Hematopoietic multipotent progenitor cell (in vitro differentiated cells): ENCODE measurements at places on chromosomes 7 and 10.

- no peak for DNase-seq
Measured at GRCh38 chr10:49362596-49363260, 33.2 kb downstream of the DRGX start.

- DNase-seq = no peak
Measured at GRCh38 chr10:52322936-52323335, 8.9 kb downstream of the DKK1 start.

DNA sequence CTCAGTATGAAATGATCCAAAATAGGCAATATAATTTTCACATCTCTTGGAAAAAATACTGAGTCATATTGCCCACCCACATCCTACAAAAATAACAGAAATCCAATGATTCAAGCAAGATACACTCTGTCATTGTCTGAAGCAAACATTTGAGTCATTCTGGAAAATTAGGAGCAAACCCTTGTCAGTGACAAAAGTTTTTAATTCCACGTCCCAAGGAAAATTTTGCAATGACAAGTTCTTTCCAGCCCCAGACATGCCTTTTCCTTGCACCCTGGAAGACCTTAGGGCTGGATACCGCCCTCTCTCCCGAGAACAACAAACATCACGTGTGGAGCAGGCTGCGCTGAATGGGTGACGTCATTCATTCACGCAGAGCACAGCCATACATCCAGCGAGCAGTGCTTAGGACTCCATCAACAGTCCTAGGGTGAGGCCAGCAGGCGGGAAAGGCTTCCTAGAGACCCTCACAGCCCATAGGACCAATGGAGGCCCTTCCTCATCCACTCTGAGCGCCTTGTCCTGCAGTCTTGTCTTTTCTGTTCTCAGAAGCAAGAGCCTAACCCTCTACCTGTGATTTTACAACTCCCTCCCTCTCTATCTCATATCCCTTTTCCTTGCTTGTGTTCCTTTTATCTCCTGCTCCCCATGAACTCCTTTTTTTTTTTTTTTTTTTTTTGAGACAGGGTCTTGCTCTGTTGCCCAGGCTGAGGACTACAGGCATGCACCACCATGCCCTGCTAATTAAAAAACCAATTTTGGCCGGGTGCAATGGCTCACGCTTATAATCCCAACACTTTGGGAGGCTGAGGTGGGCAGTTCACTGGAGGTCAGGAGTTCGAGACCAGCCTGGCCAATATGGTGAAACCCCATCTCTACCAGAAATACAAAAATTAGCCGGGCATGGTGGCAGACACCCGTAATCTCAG, 23.5 kb upstream of the KDM7A start:
- no peak for DNase-seq

DNA sequence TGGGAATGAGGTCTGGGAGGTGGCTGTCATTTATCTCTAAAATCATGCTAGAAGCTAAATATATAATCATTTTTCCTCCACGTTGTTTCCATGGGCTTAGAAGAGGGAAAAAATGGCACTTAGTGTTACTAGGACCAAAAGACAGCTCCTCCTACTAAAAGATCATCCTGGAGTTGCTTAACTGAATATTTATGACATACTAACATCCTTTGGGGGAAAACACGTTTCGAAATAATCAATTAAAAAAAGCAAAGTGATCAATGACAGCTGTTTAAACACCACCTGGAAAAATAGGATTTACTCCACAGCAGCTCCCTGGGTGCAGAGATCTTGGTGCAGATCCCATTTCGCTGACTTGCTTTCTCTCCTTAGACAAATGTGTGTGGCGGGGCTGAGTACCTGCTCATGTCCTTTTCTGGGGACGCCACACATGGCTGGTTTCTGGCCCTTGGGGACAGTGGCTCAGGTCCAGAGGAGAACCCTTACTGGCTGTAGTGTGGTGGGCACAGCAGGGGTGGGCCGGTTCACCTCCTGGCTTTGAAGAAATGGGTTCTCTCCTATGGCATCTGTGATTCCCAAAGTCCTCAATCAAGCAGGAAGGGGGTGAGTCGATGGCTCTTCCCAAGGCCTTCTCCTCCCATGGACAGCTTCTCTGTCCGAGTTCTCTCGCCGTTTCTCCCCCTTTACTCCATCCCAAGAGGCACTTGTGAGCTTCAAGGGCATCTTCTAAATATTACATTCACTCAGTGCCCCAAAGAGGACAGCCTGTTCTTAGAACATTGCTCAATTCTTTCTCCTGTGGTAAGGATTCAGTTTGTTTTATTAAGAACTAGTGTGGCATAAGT, 156.4 kb upstream of the KLF14 start:
- no peak for DNase-seq

GRCh38 chr7:157355784-157356511, 19.1 kb downstream of the DNAJB6 start:
- DNase-seq = no peak

- no peak for DNase-seq
Measured at GRCh38 chr7:118252087-118252486, 27.6 kb downstream of the ANKRD7 start.

- DNase-seq = no peak
Measured at GRCh38 chr10:126783806-126784557, 113.5 kb upstream of the C10orf90 start.

DNA sequence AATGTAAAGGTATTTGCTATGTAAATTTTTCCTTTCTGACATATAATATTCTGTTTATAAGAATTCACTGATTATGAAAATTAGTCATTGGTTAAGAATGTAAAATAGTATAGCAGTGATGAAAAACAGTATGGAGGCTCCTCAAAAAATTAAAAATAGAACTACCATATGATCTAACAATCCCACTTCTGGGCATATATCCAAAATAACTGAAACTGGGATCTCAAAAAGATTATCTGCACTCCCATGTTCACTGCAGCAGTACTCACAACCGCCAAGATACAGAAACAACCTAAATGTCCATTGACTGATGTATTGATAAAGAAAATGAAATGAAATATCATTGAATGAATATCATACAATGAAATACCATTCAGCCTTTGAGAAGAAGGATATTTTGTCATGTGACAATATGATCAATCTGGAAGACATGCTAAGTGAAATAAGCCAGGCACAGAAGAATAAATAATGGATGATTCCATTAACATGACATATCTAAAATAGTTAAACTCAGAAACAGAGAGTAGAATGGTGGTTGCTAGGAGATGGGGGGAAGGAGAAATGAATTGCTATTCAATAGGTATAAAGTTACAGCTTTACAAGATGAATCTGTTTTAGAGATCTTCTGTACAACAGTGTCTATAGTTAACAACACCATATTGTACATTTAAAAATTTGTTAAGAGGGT, 14.0 kb downstream of the C10orf88 start:
- DNase-seq = no peak

DNA sequence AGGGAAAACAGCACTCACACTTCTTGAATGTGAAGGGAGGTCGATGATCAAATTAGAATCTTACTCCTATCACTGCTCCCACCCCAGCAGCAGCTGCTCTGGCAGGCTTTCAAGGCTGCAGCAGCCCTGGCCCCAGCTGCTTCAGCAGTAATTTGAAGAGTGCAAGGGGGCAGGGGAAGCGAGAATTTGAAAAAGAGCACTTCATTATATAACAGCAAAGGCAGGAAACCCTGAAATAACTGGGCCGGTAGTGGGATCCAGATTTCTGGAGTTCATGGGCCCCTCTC, 44.9 kb downstream of the MYPN start:
- no peak for DNase-seq

DNA sequence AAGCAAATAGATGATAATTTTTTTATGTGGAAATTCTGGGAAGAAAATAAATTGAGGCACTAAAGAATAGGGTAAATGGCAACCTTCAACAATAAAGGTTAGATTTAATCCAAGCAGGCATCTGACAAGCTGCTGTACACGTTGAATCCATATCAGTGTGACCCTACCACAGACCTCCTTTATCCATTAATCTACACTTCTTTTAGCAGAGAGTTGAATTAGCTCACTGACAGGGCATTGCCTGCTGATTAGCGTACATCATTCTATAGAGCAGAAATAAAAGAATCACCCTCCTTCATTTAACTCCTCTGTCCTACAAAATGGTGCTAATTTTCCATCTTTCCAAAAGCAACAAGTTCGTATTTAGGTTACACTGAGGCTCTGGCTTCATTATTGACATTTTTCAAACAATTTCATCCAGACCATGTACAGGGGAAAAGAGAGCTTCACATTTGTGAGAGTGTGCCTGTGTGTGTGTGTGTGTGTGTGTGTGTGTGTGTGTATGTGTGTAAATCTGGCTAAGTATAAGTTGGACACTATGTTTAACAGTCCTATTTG, 356.0 kb downstream of the TFEC start:
- no peak for DNase-seq

- DNase-seq = no peak
Measured at GRCh38 chr7:898855-899681, 22.7 kb downstream of the GET4 start.

- DNase-seq = no peak
Measured at GRCh38 chr7:139735466-139735865, 42.3 kb downstream of the HIPK2 start.

GRCh38 chr7:36054637-36055036, 98.4 kb upstream of the EEPD1 start:
- DNase-seq = no peak

GRCh38 chr10:68406815-68407548, at the start of gene RUFY2:
TSS of gene RUFY2 (minus strand) at chr10:68407277. CDS start at chr10:68407189, 88 bp downstream.
- peak; percentile 86 for DNase-seq

DNA sequence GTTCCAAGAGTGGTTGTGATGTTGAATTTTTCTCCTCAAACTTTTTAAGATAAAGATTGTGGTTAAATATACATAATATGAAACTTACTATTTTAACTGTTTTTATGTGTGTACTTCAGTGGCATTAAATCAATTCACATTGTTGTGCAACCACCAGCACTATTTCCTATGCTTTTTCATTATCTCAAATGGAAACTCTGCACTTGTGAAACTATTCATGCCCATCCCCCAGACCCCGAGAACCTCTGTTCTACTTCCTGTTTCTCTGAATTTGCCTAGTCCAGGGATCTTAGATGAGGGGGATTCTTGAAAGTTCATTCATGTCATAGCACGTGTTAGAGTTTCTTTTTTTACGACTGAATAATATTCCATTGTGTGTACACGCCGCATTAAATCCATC, 67.0 kb downstream of the WDR37 start:
- no peak for DNase-seq

DNA sequence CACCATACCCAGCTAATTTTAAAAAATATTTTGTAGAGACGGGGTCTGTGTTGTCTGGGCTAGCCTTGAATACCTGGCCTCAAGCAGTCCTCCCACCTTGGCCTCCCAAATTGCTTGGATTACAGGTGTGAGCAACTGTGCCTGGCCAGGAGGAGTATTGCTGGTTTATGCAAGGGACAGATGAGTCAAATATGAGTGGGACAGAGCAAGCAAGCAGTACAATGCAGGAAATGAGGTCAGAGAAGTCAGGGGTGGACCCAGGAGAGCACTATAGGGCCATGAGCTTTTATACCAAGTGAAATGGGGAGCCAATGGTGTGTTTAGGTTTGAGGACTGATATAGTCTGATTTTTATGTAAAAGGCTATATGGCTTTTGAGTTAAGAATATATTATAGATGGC, 6.3 kb downstream of the TSPAN13 start:
- DNase-seq = no peak

- no peak for DNase-seq
Measured at GRCh38 chr10:102268375-102268888, 23.1 kb downstream of the GBF1 start.

DNA sequence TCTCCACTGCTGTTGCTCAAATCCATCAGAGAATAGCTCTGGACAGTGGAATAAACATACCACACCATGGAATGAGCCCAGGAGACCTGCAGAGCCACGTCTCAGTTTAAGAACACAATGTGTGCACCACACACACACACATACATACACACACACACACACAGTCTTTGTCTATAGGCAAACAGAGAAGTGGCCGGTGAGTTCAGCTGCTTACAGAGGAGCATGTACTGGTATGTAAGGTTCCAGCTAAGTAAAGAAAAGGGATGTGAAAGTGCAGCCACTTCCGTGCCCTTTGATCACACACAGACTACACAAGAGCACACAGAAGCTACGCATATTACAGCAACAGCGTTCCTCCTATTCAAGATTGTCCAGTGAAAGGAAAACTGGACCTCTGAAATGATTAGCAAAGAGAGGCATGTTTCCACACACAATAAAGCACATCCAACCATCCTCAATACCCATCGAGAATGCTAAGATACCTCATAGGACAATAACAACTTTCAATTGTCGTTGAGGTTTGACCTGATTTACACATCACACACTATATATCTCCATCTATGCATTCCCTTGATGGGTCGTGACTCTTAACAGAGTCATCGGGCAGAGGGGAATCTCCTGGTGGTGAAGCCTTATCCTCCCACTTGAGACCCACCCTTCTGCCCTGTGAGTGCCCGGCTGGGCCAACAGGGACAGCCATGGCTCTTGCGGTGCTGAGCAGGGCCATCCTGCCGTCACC, 23.6 kb downstream of the SLC35B4 start:
- no peak for DNase-seq

- no peak for DNase-seq
Measured at GRCh38 chr7:130649004-130649790, 19.4 kb downstream of the COPG2 start.

DNA sequence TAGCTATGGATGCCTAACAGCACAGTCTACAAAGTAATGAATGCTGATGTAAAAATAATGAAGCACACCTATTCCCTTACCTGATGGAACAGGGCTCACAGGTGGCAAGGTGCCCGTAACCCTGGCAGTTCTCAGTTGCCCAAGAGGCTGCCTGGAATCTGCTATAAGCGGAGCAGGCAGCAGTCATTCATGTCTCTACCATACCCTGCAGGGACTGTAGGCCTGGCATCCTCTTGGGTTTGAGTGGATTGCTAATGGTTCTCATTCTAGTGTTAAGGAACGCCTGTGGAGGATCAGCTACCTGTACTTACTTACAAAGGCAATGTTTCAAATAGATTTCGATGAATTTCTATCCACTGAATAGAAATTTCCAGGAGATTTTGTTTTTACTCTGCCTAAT, 38.4 kb downstream of the BAIAP2L1 start:
- no peak for DNase-seq

DNA sequence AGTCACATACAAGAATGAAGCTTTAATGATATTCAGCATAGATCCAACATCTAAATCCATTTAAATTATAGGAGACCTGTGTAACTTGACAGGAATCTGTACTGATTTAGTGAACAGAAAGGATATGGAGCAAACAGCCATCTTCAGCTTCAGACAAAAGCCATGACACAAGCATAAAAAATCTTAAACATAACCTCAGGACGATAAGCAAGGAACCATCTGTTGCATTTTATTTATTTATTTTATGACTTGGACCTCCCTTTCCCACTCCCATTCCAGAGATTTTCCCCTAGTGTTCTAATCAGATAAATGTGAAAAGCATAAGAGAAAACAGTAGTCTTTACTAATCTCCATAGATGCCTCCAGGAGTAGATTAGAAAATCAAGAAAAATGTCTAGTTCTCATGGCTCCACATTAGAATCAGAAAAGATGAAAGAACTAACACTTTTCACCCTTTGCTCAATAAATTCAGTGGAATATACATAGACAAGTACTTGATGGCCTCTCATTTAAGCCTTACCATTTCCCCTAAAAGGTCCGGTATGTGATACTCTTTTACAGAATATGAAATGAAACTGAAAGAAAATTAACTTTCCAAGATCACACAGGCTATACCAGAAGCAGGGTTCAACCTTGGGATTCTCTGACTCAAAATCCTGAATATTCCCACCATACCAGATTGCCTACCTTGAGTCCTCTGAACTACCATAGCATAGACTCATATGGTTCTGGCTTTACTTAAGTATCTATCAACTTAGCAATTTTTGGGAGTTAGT, 15.2 kb downstream of the CACNA2D1 start:
- DNase-seq = no peak
